Common myeloid progenitor, CD34-positive (primary cell): ENCODE measurements at places on chromosomes 1 and 21.

- no peak for DNase-seq
Measured at GRCh38 chr1:25238046-25238445, 5.7 kb upstream of the SYF2 start.

GRCh38 chr1:109399326-109399957, 1.7 kb upstream of the SORT1 start:
- peak; percentile 68 for DNase-seq

- DNase-seq, result no peak
Measured at GRCh38 chr21:46317710-46318463, 5.8 kb downstream of the C21orf58 start.

DNA sequence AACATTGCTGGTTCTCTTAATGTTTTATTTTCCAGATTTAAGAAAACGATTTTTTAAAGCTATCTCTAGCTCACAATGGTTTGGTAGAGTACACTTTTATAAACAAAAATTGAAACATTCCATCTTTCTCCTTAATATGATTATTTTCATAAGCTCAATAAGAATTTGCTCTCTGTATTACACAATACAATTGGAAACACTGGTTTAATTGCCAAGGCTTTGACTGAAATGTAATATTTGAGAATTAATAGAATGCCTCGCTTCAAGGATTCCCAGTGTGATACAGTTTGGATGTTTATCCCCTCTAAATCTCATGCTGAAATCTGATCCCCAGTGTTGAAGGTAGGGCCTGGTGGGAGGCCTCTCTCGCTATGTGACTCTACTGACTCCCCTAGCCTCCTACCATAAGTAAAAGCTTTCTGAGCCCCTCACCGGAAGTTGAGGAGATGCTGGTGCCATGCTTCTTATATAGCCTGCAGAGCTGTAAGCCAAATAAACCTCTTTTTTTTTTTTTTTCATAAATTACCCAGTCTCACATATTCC, 67.4 kb downstream of the DDAH1 start:
- no peak for DNase-seq

- no peak for DNase-seq
Measured at GRCh38 chr1:244817415-244817894, 18.0 kb upstream of the COX20 start.

DNA sequence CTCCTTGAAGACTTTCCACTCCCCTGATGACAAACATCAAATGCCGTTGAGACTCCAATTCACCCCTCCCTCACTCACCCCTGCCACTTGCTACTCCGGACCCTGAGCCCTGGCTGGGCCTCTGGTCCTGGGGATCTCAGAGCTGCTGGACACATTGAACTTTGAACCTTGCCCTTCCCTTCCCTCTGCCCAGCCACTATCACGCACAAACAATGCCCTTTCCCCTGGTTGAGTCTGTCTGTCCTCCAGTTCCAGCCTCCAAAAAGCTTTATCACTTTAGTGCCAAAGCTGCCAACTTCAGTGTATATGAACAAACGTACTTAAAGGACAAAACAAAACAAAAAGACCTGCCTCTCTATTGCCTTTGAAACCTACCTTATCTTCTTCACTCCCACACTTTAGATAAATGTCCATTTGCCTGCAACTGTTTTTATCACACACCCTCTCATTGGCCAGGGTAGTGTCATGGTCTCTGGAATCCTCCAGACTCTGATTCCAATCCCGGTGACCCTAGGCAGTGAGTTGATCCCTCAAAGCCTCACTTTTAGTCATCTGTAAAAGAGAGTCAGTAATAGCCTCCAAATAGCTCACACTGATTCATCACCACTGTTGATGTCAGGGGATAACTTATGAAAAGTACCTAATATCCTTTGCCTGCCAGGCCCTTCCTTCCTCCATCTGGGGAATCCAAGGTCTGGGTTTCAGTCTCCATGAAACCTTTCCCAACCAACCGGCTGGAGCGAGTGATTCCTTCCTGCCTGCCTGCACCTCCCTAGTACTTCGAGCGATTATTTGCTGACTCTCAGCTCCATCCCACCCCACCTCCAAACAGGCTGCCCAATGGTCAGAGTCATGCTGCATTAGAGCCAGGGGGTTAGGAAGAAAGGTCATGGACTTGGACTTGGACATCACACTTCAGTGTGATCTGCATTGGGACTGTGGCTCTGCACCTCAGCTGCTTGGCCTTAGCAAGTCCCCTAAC, 15.9 kb upstream of the SPOCD1 start:
- DNase-seq, result no peak

- no peak for DNase-seq
Measured at GRCh38 chr1:25648681-25649440, 32.3 kb downstream of the MAN1C1 start.

GRCh38 chr1:29811247-29811646, 574.9 kb downstream of the PTPRU start:
- DNase-seq, result no peak

DNA sequence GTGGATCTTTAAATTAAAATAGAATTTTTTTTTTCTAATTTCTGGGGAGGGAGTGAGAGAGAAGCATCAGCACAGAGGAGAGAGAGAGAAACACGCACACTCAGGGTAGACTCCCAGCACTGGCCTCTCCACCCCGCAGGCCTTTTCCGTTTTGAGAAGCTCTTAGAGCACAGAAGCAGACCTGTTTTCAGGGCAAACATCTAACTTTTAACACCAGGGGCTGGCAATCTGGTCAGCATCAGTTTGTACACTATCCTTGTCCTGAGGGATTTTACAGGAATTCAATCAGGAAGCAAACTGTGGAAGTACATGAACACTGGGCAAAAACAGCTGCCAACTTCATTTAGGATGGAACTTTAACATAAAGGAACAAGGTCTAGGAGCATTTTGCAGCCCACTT, 117.9 kb upstream of the ESRRG start:
- no peak for DNase-seq

DNA sequence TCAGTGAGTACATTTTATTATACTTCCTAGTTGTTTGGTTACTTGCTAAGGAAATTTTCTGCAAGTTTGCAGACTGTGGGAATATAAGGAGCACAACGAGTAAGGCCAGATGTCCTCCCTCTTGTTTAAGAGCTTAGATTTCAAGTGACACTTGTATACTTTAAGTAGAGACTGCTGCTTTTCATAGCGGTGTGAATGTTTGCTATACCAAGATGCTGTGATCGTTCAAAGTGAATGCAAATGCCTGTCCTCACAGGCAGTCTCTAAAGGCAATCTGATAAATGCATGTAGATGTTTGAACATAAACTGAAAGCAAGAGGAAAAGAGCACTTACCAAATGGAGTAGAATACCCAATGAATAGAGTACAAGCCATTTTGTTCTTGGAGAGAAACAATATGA, 226.4 kb downstream of the NRIP1 start:
- no peak for DNase-seq

GRCh38 chr21:29477347-29477746, 178.6 kb downstream of the BACH1 start:
- DNase-seq, result no peak

- no peak for DNase-seq
Measured at GRCh38 chr1:10559386-10559785, 84.6 kb downstream of the PEX14 start.

DNA sequence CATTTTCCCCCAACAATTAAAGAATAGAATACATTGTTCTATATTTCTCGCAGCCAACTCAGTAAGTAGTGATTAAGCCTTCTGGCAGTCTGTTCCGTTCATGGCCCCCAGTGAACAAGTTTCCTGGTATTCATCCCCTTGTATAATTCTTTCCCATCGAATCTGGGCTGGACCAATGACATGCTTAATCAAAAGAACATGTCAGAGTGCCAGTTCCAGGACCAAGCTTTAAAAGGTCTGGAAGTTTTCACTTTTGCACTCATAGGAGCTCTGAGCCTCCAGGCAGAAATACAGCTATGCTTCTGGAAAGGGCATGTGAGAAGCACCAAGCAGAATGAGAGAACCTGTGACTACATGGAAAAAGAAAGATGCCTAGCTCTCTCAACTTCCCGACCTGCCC, 22.5 kb upstream of the DPYD start:
- no peak for DNase-seq

- no peak for DNase-seq
Measured at GRCh38 chr1:46058936-46059335, 73.5 kb downstream of the PIK3R3 start.

DNA sequence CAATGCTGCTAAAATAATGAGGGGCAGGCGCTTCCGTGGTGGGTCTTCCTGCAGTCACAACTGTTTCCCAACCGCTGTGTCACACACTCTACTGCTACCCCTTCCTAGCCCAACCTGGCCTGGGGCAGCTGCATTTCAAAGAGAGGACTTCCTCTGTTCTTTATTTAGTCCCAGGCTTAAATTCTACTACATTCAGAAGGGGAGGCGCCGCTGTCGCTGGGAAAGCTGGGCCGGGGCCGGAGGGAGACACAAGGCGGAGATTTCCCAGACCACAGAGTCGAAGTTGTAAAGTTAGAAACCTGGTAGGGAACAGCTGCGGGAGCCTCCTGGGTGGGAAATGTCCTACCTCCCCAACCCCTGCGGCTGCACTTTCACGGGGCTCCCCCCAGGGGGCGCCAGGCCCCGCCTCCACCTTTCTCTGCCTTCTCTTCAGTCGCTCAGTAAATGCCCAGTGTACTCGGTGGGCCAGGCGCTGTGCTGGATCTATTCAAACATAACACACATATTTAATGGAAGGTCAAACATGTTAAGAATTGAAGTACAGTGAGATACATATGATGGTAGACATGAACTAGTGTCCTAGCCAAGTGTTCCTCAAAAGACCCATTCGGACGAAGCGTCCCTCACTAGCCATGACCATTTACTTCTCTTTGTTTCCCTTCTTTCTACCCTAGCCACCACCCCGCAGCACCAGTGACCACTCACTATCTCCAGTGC, 23.1 kb downstream of the DYRK3 start:
- peak; percentile 53 for DNase-seq

- peak; percentile 6 for DNase-seq
Measured at GRCh38 chr1:162206749-162207635, 137.5 kb downstream of the NOS1AP start.

- no peak for DNase-seq
Measured at GRCh38 chr1:6245869-6246496, 2.0 kb downstream of the HES3 start.

GRCh38 chr1:69288416-69288815, 279.3 kb upstream of the LRRC7 start:
- no peak for DNase-seq

- DNase-seq, result no peak
Measured at GRCh38 chr1:42081475-42081874, 71.7 kb upstream of the GUCA2B start.

GRCh38 chr1:53280496-53280895, 42.2 kb upstream of the MAGOH start:
- no peak for DNase-seq

DNA sequence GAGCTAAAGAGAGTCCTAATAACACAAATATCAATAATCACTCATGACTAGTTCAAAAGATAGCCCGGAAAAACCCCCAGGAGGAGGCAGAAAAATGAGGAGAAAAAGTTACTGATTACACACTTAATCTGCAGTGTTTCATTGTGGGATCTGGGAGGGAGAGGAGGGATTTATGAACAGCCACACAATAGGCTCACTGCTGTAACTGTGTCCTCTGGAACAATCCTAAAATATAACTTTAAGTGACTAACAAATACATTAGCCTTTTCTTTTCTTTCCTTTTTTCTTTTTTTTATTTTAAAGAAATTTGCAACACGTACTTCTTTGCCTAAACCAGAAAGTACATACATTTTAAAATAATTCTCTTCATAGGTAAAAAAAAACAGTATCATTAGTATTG, 106.3 kb upstream of the LBR start:
- no peak for DNase-seq

GRCh38 chr1:18949686-18950400, 6.6 kb downstream of the IFFO2 start:
- DNase-seq, result peak; percentile 39
